ENCODE measurements at places on chromosomes 11 and 22.

DNA sequence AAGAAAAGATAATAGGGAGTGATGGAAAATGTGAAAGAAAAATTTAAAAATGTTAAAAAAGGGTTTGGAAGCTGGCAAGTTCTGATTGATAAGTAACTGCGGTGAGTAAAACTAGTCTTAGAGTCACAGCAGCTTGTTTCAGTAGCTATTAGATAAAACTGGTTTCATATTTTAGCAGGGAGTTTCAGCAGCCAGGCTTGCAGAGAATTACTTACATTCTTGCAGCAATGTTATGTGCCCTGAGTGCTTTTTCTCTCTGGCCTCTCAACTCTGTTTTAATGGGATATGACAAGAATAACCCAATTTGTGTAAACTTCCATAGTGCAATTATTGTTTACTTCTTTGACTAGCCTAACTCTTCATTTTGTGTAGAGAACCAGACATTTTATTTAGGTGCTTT, 33.6 kb downstream of the PPME1 start:
- DNase-seq, result no peak

DNA sequence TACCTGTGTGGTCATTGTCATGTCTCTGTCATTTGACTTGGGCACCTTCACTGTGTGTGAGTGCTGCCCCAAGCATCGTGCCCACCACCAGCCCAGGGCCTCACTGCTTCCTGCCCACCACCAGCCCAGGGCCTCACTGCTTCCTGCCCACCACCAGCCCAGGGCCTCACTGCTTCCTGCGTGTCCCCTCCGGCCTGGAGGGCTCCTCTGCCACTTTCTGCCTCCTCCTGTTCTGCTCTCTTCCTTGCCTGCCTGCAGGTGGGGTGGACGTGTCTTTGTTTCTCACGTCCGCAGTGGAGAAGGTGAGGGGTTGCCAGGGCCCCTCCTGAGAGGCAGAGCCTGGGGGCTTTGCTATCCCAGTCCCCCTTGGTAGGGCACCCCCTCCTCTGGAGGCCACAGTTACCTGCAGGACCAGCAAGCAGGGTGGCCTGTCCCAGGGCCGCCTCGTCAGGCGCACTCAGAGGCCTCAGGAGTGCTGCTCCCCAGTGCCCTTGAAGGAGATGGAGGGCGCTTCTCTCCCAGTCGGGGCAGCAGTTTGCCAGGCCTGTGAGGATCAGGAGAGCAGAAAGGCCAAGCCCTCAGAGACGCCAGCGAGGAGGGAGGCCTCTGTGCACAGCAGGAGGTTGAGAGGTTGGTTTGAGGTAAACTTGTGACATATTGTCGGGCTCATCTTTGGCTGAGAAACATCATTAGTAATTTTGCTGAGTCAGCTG, 290.7 kb downstream of the TBC1D22A start:
- no peak for DNase-seq

GRCh38 chr11:59069087-59069486, 17.0 kb upstream of the GLYATL1B start:
- DNase-seq, result no peak

DNA sequence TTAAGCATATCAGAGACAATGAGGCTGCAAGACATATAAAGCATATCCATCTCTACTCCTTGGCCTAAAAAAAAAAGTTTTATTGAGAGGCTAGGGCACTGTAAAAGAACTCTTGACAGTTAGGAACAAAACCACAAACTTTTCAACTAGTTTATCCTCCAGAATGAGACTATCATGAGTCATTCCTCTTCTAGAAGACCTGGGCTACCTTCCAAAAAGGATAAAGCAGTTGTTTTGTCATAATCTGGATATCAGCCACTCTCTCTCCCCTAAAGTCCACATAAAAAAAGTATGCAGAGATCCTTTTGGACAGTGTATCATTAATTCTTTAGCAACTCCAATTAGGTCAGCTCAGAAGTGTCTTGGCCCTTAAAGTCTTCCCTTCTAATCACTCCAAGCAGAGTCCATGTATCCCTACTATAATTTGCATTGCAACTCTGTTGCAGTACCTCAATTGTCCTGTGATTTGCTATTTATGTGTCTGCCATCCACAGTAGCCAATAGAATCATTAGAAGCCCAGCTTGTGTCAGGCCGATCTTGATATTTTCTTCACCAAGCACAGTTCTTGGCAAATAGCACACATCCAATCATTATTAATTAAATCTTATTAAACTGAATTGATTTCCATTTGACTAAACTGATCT, 10.4 kb downstream of the OR51T1 start:
- no peak for DNase-seq

- DNase-seq, result no peak
Observed at GRCh38 chr11:114416441-114416961, 16.0 kb downstream of the RBM7 start.

GRCh38 chr11:72229336-72229924, 4.9 kb downstream of the INPPL1 start:
- DNase-seq, result no peak

DNA sequence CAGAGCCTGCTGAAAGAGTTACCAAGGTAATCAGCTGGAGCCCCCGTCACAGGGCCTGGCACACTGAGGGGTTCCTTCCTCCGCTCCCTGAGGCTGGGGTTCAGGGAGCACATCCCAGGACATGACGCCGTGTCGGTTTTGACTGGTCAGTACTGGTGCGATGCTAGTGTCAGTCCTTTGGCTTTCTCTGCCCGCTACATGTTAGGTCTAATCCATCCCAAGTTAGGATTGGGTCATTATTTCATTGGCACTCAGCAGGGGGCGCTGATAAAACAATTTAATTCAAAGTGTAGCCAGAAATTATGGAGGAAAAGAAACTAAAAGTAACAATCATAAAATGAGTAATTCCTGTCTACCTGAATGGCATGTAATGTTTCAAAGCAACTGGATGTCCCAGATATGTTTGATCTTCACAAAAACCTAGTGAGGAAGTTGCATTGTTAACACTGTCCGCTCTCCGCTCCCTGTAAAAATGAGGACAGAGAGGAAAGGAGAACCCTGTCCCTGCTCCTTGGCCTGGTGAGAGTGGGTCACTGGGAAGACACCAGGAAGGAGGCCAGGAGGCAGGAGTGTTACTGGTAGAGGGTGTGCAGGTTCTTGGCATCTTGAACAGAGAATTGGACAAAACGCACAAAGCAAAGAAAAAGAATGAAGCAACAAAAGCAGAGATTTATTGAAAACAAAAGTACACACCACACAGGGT, 27.1 kb downstream of the TSKU start:
- no peak for DNase-seq
